ENCODE measurements at places on chromosomes 6 and 20.

DNA sequence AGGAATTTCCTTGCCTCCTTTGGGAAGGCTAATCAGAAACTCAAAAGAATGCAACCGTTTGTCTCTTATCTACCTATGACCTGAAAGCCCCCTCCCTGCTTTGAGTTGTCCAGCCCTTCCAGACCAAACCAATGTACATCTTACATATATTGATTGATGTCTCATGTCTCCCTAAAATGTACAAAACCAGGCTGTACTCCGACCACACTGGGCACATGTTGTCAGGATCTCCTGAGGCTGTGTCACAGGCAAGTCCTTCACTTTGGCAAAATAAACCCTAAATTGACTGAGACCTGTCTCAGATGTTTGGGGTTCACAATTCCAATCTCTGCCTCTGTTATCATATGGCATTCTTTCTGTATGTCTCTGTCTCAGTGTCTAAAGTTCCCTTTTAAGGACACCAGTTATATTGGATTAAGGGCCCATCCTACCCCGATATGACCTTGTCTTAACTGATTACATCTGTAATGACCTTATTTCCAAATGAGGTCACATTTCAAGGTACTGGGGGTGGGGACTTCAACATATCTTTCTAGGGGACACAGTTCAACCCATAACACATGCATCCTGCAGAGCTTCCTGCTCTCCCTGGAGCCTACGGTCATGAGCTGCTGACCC lies 513.5 kb upstream of the JARID2 start:
- no peak for DNase-seq

GRCh38 chr6:109471105-109471810 lies 11.8 kb downstream of the ZBTB24 start:
- DNase-seq: no peak

GRCh38 chr20:460707-461106 lies 1.6 kb downstream of the TBC1D20 start:
- DNase-seq: no peak

DNA sequence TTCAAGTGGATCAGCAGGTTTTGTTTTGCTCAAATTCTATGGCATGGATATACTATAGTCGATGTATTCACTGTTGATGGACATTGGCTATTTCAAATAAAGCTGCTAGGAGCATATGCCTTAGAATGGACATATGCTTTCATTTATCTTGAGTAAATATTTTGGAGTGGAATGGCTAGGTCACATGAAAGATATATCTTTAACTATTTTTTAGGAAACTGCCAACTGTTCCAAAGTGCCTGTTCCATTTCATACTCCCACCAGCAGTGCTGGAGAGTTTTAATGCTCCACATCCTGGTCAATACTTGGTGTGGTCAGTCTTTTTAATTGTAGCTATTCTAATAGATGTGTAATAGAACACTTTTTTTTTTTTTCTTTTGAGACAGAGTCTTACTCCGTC lies 81.1 kb upstream of the PIM1 start:
- no peak for DNase-seq

GRCh38 chr6:19753826-19754225 lies 83.3 kb upstream of the ID4 start:
- no peak for DNase-seq

DNA sequence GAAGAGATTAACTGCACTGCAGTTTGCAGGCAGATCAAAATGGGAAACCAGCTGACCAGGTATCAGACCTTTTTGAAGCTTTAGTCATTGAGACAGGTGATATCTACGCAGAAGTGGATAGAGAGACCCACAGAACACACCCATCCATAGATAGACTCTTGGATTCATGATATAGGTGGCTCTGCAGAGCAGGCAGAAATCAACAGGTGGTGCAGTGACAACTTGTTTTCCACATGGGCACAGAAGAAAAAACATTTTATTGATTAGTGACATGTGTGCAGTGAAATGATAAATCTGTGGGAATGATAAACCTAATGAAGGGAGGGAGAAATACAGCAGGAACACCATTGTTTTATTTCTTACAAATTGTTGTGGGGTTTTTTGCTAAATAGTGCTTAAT lies 45.2 kb downstream of the NUDT3 start:
- DNase-seq: no peak

- DNase-seq: no peak
These were observed 1.4 kb downstream of the SMAP1 start for GRCh38 chr6:70669133-70669532.

DNA sequence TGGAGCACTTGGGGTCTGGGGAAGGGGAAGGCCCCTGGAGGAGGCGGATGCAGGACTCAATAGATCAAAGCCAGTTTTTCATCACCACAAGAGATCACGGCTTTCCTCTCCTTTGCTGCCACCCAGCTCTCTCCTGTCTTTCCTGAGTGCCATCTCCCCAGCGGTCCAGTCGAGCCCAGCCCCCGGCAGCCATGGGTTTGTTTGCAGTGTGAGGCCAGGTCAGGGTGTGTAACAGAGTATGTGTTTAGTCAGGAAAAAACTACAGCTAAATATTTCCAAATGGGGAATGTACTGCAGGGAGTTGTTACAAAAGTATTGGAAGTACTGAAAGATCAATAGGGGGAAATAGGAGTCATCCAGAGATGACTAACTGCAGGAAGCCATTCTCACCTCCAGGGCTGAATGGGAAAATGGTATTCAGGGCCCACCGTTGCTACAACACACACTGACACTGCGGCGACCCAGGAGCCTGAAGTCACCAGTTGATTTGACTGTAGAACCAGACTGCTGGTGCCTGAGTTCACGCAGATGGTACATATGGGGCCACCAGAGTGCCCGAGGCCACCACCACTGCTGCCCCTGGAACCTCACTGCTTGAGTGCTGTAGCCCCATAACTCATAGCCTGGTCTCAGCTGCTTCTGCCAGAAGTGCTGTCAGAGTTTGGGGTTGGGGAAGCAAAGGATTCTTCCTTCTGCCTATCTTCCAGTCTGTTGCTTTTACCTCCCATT lies 23.6 kb upstream of the FANCE start:
- DNase-seq: no peak

- no peak for DNase-seq
These were observed 31.8 kb upstream of the PDE7B start for GRCh38 chr6:135819665-135820064.

DNA sequence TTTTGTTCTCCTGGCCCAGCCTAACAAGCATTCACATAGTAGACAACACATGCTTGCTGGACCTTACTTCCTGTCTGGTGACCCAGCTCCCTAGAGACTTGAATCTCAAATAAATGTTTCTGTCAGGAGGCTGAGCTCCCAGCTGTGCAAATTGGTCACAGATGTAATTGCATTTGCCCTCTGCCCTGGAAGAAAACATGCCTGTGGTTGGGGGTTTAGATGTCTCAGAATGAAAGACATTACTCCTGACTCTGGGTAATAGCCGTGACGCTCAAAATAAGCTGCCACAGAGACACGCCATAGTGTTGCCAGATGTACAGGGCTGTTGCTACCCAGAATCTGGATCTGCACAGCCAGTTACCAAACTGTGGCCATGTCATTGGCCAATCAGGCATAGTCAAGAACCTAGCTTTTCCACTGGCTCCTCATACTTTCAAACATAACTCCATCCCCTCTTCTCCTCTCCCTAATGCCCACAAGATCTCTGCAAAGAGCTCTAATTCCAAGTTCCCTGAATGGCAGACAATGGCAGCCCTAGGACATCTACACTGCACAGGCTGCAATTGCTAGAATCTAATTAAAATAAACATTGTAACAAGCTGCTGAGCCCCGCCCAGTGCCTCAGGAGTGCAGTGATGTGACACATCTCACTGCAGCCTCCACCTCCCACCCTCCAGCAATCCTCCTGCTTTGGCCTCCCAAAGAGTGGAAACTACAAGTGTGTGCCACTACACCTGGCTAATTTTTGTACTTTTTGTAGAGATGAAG lies 32.8 kb upstream of the GMPR start:
- no peak for DNase-seq

DNA sequence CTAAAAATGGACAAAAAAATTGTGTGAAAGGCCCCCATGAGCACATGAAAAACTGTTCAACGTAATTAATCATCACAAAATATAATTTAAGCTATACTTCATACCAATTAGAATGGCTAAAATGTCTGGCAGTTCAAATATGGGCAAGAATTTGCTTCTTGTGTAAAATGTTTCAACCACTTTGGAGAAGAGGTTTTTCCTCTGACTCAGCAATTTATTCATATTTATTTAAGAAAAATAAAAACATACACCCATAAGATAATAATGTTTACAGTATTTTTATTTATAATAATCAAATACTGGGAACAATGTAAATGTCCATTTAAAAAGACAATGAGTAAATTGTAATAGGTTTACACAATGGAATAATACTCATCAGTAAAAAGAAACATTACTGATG lies 395.1 kb upstream of the KHDRBS2 start:
- no peak for DNase-seq

- no peak for DNase-seq
These were observed 52.8 kb downstream of the MYLIP start for GRCh38 chr6:16181439-16182297.

DNA sequence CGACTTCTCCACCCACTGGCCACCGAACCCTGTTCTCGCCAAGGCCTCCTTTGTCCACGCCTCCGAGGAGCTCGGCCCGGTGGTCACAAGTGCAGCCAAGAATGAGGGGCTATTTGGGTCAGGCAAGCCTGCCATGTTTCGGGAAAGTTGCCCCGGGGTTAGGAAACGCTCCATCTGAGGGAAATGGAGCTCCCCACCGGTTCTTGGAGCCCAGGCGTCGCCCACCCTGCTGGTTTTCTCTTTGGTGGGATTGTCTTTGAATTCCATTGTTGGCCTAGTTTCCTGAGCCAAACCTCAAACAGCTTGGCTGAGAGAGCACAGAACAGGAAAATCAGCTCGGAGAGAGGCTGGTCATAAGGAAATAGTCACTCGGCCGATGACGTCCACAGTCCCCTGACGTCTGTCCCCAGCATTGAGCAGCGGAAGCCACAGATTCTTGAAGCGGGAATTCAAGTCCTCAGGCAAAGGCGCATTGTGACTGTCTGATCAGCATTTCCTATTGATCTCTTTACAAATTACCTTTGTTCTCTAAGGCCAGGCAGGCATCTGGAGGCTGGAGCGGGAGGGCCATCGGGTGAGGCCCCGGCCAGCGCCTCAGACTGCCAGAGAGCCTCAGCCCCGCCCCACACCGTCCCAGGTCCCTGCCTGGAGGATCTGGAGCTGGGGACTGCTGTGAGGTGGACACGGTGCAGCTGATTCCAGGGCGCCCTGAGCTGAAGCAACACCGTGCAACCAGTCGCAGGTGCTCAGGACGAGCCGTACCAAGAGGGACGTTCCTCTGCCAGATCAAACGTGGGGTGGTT lies 138.6 kb downstream of the DLL1 start:
- DNase-seq: no peak

- no peak for DNase-seq
These were observed 113.8 kb upstream of the RAB32 start for GRCh38 chr6:146429831-146430230.

DNA sequence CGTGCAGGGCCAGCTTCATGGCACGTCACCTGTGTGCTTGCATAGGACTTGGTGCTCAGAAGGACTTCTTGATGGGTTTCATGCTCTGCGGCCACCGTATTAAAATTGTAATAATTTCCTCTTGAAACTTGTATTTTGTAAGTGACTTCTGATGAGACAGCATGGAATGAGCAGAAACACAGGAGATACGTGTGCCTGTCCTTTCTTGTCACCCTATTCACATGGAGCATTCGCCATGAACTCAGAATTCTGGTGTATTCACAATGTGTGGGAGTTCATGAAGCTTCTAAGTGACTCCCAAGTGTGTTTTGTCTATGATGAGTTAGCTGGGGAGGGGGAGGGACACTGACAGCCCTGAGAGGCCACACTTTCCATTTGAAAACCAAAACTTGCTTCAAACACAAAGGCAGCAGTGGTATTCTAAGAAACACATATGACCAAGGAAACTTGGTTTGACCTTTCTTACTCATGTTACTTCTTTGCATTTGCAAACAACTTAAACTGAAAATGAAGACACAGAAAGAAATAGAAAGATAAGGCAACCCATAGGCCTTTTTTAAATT lies 92.1 kb upstream of the NEDD9 start:
- no peak for DNase-seq

- no peak for DNase-seq
These were observed 518.5 kb upstream of the MARCKS start for GRCh38 chr6:113338644-113339043.

DNA sequence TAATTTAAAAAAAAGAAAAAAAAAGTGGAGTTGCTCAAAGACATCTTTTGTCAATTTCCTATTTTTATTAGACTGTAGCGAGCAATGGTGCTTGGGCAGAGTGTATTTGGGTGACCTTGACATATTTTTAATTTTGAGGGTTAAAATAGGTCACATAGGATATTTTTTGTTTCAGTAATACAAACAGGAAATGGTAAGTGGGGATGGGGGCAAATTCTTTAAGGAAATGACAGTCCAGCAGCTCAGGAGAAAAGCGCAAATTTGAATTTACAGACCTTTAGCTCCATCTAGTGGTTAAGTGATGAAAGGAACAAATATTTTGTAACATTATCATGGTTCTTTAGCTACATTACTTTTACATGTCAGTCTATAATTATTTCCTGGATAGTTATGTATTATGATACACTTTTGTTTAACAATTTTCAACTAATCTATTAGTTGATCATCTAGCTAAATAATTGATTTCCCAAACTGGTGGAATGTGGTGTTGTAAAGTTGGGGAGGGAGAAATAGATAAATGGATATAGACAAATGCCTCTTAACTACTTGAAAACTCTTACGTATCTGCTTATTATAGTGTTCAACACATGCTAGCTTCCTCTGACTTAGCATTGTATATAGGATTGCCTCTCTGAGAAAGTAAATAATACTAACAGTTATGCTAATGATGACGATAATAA lies 10.0 kb downstream of the CITED2 start:
- DNase-seq: no peak

DNA sequence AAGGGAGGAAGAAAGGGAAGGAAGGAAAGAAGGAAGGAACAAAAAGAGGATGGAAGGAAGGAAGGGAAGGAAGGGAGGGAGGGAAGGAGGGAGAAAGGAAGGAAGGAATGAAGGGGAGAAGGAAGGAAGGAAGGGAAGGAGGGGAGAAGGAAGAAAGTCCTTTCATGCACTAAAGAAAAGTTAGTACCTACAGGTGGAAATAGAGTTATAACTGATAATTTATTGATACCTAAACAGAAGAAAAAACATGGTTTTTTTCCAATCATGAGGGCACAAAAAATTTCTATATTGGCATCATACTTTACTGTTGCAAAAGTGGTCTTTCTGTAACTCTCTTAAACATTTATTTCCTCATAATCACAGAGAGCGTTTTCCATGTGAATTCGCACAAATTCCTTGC lies 659.4 kb downstream of the MAFB start:
- no peak for DNase-seq
